ENCODE measurements at places on chromosomes 12 and 14.

DNA sequence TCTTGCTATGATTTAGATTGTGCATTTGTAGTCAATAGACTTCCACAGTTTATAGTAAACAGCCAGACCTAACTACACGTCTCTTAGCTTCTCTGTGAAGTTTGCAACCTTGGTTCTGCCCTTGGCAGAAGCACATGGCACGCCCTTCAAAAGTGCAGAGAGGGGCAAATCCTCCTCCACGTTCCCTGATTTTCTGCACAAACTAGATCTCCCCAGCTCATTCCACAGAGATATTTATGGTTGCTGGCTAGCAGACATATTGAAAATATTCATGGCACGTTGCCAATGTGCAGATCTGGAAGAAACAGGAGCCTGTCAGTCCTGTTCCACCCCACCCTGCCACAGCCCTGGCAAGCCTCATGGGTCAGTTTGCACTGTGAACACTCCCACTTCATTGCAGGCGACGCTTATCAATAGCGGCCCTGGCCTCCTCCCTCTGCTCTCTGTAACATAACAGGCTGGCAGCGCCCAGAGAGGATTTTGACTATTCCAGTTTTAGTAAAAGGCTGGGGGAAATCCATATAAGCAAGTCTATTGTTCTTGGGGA lies 6.5 kb upstream of the LGALS3 start:
- DNase-seq: no peak

DNA sequence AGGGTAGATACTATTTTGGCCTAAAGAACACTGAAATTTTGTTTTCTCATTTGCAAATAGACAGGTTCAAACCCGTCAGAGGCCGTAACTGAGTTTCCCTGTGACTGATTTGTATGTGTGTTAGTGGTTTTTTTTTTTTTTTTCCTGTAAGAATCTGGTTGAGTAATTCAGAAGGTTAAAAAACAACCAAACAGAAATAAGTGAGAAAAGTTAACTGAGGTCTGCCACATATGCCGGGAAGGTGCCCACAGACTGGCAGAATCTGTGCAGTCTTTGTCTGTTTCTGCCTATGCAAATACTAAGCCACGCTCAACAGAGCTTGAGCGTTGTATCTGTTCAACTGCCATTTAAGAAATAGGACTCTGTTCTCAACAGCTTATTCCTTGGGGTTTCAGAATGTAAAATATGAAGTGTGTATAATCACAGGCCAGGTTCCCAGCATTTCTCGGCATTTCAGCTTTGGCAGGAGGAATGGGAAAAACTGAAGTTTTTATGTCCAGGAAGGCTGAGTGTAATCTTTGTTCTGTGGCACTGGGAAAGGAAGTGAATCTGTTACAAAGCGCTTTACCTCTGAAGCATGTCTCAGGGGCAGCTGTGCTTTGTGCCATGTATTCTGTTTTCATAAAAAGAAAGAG lies 181.9 kb downstream of the PRKCH start:
- DNase-seq: peak; percentile 53

DNA sequence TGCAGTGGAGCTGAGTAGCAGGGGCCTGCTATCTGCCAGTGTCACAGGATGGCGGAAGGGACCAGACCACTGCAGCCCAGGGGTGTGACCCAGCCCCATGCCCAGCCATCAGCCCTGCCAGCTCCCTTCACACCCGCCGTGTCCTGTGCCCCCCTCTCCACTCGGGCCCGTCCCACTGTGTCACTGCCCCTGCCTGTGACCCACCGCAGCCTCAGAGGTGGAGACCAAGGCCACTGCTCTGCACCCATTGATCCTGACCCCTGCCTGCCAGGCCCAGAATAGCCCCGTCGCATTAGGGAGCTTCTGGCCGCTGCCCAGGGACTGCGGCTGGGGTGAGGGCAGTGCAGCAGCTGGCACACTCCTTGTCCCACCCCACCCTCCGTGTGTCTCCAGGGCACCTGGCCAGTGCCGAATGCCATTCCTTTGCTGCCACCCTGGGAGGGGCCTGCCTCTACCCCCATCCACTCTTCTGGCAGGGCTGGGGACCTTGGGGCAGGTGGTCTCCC lies 2.1 kb upstream of the CRIP2 start:
- DNase-seq: no peak

DNA sequence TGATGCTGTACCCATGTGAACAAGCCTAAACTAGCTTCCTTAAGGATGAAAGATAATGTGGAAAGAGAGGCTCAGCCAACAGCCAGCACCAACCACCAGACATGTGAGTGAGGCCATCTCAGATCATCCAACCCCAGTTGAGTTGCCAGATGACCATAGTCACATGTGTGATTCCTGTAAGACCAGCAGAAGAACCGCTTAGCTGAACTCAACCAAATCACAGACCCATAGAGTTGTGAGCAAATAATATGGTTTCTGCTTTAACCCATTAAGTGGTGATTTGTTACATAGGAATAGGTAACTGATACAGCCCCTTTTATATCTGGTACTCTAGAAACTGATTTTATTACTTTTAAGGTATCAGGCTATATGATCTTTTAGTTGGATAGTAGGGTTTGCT lies 17.6 kb upstream of the ELK3 start:
- no peak for DNase-seq

DNA sequence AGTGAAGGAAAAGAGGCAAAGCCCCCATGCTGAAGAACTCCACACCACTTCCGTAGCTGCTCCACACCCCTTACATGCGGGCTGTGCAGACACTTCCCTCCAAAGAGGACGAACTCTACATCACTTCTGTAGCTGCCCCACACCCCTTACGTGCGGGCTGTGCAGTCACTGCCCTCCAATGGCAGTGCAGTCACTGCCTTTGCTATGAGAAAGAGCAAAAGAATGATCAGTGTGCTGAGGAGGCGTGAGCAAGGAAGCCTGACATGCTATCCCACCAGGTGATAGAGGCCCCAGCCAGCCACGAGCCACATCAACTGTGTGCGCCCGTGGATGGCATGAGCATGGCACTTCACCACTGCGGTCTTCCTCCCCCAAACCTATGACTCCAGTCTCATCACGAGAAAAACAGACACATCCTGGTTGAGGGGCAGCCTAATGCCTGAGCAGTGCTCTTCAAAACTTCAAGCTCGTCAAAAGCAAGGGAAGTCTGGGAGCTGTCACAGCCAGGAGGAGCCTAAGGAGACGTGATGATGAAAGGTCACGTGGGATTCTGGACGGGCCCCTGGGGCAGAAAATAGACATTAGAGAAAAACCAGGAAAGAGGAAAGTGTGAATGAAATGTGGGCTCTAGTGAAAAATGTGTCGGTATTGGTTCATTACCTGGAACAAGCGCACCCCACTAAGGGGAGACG lies 60.8 kb upstream of the C14orf180 start:
- no peak for DNase-seq

GRCh38 chr12:52521175-52521567 lies 977 bp upstream of the KRT5 start:
- DNase-seq: no peak

DNA sequence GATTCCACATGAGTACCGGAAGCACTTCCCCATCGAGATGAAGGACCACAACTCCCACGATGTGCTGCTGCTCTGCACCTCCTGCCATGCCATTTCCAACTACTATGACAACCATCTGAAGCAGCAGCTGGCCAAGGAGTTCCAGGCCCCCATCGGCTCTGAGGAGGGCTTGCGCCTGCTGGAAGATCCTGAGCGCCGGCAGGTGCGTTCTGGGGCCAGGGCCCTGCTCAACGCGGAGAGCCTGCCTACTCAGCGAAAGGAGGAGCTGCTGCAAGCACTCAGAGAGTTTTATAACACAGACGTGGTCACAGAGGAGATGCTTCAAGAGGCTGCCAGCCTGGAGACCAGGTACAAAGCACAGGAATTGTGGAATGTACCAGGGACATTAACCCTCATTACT lies 22.4 kb upstream of the GALNT16 start:
- no peak for DNase-seq
